Stimulated activated CD4-positive, alpha-beta T cell treated with anti-CD3 and anti-CD28 coated beads, Interleukin-12 subunit alpha, Interleukin-12 subunit beta, amount 100 ng/mL, for 24 hours (primary cell): ENCODE measurements at places on chromosomes 5 and 9.

- DNase-seq = no peak
Observed at GRCh38 chr5:153952057-153952456, 86.7 kb downstream of the FAM114A2 start.

DNA sequence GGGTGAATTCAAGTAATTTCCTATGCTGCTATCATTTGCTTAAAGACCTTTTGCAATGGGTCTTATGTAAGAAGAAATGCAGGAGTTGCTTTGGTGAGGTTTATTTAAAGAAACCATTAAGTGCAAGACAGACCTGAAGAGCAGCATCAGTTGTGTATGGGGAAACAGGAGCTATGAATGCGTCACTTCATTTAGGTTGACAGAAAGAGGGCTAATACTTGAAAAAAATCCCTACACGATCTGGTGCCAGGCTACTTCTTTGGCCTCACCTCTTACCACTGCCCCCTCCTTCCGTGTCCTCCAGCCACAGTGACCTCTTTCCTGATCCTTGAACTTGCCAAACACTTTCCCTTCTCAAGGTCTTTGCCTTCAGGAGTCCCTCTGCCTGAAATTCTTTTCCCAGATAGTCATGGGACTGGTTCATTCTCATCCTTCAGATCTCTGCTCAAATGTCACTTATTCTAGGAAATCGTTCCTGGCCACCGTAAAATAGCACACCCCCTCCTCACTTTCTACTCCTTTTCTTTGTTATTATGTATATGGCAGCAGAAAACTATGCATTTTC, 1.4 kb upstream of the JAK2 start:
- no peak for DNase-seq

DNA sequence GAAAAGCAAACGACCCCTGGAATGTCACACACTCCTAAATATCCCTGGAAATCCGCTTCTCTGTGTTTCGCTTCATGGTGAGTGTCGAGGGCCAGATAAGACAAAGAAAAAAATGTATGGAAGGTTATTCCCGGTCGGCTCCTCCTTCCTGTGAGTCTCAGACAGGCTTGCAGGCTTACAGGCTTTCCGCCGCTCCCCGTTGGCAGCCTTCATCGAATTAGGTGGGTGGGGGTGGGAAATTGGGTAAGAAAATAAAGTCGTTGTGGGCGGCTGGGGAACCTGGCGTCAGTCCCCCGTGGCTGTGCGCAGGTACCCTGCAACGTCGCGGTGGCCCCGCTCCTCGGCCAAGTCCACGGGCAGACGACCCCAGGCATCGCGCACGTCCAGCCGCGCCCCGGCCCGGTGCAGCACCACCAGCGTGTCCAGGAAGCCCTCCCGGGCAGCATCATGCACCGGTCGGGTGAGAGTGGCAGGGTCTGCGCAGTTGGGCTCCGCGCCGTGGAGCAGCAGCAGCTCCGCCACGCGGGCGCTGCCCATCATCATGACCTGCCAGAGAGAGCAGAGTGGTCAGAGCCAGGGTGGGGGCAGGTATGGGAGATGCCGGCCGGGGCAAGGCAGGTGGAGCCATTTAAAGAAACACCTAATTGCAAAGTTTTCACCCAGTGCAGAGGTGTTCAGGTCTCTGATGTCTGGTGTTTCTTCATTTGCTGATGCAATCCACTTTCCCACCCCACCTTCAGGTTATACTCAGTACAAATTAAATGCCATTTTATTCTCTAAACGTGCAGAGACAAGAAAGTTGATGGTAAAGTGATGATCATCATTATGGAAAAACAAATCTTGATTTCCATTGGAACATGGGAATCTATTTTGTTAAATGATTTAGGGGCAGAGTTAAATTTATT, 3.2 kb downstream of the CDKN2B start:
- no peak for DNase-seq

DNA sequence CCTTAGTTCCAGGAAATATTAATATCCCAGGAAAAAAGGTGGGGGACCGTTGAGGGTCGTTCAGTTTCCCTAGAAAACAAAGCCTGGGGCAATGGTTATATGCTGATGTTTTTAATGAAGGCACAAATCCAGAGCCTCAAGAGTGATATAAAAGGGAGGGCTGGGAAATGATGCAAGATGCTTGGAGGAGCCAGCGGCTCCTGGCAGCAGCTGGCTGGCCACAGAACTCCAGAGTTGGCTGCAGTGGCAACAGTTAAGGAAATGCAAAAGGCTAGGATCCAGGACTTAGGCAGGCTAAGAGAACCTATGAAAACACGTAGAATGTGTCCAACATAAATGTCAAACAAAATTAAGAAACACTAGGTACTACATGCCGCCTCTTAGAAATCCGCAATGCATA, 31.0 kb upstream of the B4GALT1 start:
- DNase-seq = no peak

GRCh38 chr5:179780362-179780761, 13.4 kb upstream of the LTC4S start:
- DNase-seq = no peak

- no peak for DNase-seq
Observed at GRCh38 chr9:134766587-134766986, 114.0 kb upstream of the FCN2 start.

GRCh38 chr9:136438548-136439480, 831 bp downstream of the INPP5E start:
- DNase-seq = peak; percentile 57

DNA sequence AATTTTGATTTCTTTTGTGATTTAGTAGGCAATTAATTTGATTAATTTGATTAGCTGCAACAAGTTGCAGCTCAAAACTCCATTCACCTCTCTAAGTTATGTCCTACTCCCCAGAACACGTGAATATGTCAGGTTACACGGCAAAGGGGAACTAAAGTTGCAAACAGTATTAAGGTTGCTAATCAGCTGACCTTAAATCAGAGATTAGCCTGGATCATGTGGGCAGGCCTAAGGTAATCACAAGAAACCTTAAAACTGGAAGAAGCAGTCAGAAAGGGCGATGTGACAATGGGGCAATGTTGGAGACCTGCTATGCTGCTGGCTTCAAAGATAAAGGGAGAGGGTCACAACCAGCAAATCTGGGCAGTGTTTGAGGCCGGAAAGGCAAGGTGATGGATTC, 47.3 kb upstream of the ANXA1 start:
- DNase-seq = no peak
